Mammary microvascular endothelial cell (primary cell): ENCODE measurements at places on chromosomes 6 and 20. TPM values are rescaled to one million over a fixed set of nuclear protein-coding genes. Genes with fewer than 3 reads are reported as not detected.

The MACROD2 gene
- total RNA-seq = 0.49 TPM in 1 of 2 replicates, not detected in the other

The QRSL1 gene
- 8.0 and 9.6 TPM in 2 replicates for total RNA-seq

The MUC21 gene
- not detected in 2 replicates for total RNA-seq

The SLPI gene
- not detected in 2 replicates for total RNA-seq

The NKAIN4 gene
- not detected in 2 replicates for total RNA-seq

The ID4 gene
- total RNA-seq = 0.20 and 0.47 TPM in 2 replicates

The SAMD5 gene
- total RNA-seq = 0.44 and 1.00 TPM in 2 replicates

The VIP gene
- total RNA-seq = 0.15 and 0.53 TPM in 2 replicates

The SAPCD1 gene
- 0.67 and 1.7 TPM in 2 replicates for total RNA-seq

The PSORS1C1 gene
- 2.1 and 2.7 TPM in 2 replicates for total RNA-seq

The TNFRSF21 gene
- 34.2 and 35.6 TPM in 2 replicates for total RNA-seq

The GPLD1 gene
- under 0.01 and 0.05 TPM in 2 replicates for total RNA-seq

The BHLHE23 gene
- total RNA-seq = not detected in 2 replicates

The NKX2-2 gene
- total RNA-seq = not detected in 2 replicates
